ENCODE measurements at places on chromosomes 6 and 20.

GRCh38 chr6:87687296-87687695, 14.7 kb downstream of the AKIRIN2 start:
- DNase-seq: no peak

DNA sequence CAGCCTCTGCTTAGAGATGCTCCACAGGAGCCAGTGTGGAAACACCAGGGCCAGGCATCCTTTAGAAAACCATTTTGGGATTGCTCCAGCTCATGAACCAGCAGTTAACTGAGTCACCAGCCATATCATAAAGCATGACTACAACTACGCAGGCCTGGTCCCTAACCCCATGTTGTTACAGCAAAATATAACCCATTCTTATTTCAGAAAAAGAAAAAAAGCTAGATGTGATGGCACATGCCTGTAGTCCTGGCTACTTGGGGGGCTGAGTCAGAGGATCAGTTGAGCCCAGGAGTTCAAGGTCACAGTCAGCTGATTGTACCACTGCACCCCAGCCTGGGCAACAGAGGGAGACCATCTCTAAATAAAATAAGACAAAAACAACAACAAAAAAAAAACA, 36.8 kb downstream of the C6orf15 start:
- DNase-seq: no peak

DNA sequence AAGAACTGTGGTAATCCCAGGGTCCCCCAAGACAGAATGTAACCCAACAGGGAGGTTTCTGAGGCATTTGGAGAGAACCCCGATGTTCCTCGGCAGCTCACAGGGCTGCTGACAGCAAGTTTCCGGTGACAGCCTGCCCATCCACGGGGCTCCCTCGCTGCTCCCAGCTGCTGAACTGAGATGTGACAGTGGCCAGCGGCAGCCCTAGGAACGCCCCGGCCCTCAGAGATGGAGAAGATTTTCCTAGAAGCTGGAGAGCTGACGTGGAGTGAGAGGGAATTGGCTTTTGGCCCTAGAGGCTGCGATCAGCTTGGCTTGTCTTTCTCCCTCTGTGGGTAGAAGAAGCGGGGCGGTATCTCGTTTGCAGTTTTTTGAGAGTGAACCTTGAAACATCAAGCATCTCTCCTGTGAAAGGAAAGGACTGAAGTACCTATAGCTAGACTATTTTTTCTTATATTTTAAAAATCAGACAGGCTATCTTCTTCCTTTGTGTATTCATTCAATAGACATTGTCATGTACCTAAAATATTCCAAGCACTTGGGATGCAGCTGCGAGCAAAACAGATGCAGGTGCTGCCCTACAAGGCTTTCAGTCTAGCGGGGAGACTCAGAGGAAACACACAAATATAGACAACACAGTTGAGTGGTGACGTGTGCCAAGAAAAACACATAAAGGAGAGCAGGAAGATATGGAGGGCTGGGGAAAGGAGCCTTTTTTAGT, 28.4 kb upstream of the NFATC2 start:
- DNase-seq: no peak

DNA sequence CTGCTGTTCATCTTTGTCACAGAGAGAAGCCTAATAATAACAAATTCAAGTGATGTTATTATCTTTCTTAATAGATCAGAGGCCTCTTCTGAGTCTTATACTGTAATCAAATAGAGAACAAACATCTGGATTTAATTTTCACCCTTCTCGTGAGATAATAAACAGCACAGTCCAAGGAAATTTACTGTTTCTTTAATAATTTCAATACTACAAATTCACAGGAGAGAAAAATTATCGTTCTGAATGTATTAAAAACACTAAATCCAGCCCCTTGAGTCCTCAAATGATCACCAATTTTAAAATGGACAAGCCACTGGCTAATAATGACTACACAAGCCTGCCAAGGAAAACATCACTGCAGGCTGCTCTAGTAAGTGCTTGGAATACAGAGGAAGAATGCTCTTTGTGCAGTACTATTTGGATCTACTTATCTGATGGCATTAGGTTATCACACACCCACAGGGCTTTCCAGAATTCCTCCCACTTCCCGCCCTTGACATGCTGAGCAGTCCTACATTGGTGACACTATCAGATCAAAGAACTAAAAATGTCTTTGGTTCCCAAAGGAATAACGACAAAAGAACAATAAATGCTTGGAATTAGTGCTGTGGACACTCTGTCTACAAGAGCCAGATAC, 38.1 kb downstream of the SYNE1 start:
- DNase-seq: no peak

DNA sequence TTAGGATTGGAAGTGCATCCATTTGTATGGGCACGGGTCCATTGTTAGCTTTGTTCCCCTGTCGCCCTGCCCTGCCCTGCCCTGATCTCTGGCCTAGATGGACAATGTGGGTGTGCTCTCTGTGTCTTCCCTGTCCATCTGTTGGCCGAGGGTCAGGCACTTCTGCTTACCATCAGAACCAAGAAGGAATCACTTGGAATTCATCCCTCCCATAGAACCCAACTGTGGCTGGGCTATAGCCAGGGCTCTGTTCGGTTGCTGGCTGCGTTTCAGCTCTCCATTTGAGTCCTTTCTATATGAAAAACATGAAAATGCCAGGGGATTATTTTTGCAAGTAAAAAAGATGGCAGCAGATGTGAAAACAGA, 26.6 kb upstream of the TULP4 start:
- DNase-seq: no peak

- no peak for DNase-seq
Measured at GRCh38 chr6:144728804-144729203, 443.7 kb downstream of the UTRN start.

DNA sequence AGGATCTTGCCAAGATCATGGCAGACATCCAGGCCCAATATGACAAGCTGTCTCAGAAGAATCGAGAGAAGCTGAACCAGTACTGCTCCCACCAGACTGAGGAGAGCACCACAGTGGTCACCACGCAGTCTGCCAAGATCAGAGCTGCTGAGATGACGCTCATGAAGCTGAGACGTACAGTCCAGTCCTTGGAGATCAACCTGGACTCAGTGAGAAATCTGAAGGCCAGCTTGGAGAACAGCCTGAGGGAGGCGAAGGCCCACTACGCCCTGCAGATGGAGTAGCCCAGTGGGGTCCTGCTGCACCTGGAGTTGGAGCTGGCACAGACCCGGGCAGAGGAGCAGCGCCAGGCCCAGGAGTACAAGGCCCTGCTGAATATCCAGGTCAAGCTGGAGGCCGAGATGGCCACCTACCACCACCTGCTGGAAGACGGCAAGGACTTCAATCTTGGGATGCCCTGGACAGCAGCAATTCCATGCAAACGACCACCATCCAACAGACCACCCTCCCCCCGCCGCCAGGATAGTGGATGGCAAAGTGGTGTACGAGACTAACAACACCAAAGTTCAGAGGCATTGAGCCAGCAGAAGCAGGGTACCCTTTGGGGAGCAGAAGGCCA, 44.7 kb upstream of the GRM4 start:
- no peak for DNase-seq

DNA sequence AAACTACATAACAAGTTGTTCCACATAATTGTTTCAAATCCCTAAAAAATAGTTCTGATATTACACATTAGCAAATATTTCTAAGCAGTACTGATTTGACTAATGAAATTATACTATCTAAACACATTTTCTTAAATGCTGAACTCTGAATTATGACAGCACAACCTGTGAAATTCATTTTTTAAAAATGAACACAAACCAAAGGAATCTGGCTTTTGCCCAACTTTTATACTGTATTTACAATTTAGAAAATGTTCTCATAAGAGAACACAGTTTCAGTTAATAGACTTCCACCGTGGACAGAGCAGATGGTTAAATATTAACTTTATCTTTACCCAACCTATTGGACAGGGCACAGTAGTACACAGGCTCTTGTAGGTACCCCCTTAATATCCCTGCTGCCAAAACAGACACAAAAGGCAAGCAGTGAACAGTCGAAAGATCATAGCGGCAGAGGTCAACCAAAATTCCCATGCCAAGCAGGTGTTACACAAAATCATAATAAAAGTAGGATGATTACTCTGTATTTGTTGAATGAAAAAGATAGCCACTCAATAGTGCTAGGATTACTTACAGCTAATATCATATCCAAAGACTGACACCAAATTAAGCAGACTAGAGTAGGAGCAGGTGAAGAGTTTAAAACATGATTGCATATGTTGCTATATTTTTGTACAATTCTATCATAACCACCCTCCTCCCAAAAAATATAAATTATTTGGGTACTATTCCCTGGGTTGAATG, 122.5 kb downstream of the RNGTT start:
- no peak for DNase-seq

DNA sequence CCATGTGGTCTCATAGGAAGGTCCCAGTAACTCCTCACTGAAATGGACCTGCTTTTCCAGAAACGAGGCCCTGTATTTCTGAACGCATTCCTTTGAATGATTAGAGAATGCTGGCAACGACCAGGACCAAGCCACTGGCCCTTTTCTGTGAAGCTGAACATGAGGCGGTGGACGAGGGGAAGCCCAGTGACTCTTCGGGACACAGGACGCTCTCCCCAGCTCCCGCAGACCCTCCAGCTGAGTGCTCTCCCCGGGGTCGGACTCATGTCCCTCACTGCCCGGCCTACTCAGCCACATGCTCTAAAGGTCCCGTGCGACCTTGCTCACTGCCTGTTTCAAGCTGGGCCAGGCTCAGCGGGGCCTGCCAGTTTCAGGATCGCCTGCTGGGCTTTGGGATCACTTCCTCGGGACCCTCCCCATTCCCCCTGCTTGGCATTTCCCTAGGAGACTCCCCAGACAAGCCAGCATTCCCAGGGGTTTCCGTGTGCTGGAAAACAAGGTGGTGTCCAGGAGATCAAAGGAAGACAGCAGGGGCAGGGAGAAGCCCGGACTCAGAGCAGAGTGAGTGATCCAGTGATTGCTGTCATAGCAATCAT, 2.6 kb upstream of the CST9 start:
- no peak for DNase-seq

DNA sequence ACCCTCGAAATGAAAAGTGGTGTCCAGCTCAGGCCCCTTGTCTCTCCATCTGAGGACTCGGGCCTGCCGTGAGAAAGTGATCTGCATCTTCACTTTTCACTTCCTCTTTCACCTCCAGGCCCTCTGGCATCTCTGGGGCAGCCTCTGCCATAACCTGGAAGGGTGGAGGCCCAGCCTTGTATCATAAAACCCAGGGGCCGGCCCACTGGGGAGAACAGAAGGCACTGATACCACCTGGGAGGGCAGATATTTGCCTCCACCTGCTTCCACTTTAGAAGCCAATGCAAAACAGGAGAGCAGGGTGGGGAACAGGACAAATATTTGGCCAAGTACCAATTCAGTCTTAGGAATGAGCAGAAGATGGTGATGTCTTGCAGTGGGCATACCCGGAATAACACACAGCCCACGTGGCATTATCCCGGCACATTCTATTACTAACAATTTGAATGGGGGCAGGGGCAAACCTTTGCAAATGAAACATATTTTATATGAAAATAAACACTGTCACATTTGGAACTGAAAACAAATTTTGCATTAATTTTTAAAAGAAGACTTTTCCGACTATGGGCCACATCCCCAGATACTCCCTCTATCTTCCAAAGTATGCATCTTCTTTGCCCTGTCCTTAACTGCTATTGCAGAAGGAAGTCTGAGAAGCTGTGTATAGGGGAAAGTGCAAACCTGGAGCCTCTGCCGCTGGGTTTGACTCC, 69.2 kb upstream of the TBC1D7 start:
- DNase-seq: no peak

DNA sequence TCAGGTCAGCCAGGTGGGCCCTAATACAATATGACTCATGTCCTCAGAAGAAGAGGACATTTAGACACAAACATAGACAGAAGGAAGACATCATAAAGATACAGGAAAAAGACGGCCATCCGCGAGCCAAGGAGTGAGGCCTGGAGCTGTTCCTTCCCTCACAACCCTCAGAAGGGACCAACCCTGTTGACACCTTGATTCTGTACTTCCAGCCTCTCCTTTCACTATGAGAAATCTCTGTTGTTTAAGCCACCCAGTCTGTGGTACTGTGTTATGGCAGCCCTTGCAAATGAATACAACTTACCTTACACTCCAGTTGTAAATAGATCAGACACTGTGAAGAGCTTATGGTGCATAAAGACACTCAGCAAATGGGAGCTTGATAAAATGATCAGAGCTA, 199.7 kb downstream of the SAMD5 start:
- DNase-seq: no peak

- DNase-seq: no peak
Measured at GRCh38 chr6:104459543-104459942, 400.2 kb downstream of the HACE1 start.
